ENCODE measurements at places on chromosomes 6 and 20.

DNA sequence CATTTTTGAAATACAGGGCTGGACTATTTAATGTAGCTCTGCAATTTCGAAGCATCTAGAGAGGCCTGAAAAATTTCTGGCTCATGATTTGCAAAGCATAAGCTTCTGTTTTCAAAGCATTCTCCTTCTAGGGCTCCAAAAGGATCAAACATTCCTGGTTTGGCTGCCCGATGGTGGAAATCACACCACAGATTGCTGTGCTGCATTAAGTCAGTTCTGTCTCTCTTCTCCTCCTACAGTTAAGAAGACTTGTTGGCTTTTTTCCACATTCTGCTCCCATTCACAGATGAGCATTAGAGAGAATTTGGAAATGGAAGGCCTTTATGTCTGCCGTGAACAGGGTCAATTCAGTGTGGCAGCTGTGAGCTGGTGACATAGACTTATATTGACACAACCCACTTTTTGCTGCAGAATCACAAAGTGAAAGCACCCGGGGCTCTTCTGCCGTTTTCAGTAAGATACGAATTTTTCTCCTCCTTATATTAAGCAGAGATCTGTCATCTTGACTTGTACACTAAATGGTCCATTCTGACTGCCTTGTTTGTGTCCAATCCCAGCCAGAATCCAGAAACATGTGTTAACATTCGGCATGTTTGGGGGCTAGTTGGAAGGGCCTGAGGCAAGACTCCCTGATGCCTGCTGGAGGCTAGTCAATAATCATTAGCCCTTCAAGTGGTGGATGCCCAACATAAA, 330.8 kb upstream of the DEFB112 start:
- no peak for DNase-seq

GRCh38 chr6:74170118-74170517, 474.1 kb downstream of the CD109 start:
- no peak for DNase-seq

- DNase-seq, result no peak
These were observed 17.2 kb downstream of the TAB2 start for GRCh38 chr6:149334682-149335160.

DNA sequence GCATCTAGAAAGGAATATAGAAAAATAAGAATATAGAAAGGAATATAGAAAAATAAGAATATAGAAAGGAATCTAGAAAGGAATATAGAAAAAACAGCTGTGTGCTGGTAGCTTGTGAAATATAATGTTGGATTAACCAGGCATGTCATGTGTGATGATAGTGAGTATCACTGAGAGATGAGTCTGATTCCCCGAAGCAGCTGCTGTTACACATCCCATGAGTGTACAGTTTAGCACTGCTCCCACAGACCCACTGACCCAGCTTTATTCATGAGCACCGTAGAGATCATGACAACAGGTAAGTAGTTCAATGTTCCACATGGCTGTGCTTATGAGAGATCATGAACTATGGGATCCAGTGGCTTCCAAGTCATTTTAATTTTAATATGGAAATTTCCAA, 64.8 kb downstream of the SLC22A3 start:
- DNase-seq, result no peak

GRCh38 chr6:43835872-43836419, 65.9 kb downstream of the VEGFA start:
- DNase-seq, result no peak

DNA sequence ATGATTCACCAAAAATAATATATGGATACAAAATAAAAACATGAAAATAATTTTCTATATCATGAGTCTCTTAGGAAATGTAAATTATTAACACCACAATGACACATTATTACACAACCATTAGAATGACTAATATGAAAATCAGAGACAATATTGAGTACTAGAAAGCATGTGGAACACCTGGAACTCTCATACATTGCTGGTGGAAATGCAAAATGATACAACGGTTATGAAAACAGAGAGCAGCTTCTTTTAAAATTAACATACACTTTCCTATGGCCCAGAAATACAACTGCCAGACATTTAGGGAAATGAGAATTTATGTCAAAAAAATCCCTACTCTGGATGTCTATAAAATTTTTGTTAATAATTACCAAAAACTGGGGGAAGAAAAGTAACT, 853.3 kb upstream of the MAN1A1 start:
- no peak for DNase-seq

All from stimulated activated CD4-positive, alpha-beta T cell treated with anti-CD3 and anti-CD28 coated beads, Interleukin-4, amount 100 ng/mL, for 1 hour (primary cell).